ENCODE measurements at places on chromosomes 5 and 9. TPM values are rescaled to one million over a fixed set of nuclear protein-coding genes. Genes with fewer than 3 reads are reported as not detected.

Gene FCN2
- not detected for total RNA-seq

Gene PCDHA6
- 0.31 TPM for total RNA-seq

Gene OR13D1
- not detected for total RNA-seq

Gene ARL14EPL
- not detected for total RNA-seq

Gene ARHGEF28
- 28.2 TPM for total RNA-seq

Gene ACOT12
- not detected for total RNA-seq

Gene OR1J2
- total RNA-seq: not detected

Gene SPATA31C1
- not detected for total RNA-seq

Gene SLC23A1
- 1.6 TPM for total RNA-seq

Gene CTXN3
- not detected for total RNA-seq

Gene AGXT2
- not detected for total RNA-seq

Gene SLC35D2
- 25.7 TPM for total RNA-seq

Gene CD274
- 1.9 TPM for total RNA-seq

- no peaks in the 10 kb centered on the region for H3K36me3 ChIP-seq
- no peak for DNase-seq
- H3K4me3 ChIP-seq: no peak overlapping the region
- H3K27ac ChIP-seq: peak overlapping the region; percentile 27
- peaks cover 42% of the 10 kb centered on the region for H3K4me1 ChIP-seq
Observed at GRCh38 chr5:6731465-6732237, 18.4 kb downstream of the TENT4A start.

DNA sequence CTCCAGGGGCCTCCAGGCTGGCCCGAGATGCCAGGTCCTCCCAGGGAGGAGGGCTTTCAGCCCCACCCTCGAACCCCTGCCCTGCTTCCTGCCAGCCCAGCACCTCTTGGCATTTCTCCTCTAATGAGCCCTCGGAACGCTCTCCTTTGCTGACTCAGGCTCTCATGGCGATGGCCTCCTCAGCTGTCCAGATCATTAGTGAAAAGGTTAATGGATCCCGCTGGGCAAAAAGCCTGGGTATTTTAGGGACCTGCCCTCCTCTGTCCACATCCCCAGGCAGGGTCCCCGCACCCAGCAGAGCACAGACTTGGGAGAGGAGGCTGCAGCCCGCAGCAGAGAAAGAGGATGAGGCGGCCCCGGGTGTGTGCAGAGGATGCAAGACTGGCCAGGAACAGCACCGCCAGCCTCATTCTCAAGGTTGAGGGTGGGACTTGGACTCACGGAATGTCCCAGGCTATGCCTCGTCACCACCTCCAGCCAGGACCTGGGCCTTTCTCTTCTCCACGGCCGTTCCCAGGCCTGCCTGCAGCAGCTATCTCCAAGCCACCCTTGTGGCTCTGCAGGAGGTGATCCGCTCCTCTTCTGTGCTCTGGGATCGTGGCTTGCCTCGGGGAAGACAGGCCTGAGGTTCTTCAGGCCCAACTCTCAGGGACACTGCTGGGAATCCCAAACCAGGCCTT, 23.0 kb upstream of the ADAMTS2 start:
- H3K27me3 ChIP-seq: no peaks in the 10 kb centered on the region
- no peaks in the 10 kb centered on the region for H3K36me3 ChIP-seq
- H3K4me1 ChIP-seq: no peaks in the 10 kb centered on the region
- H3K4me3 ChIP-seq: no peak overlapping the region
- DNase-seq: no peak
- no peak overlapping the region for H3K27ac ChIP-seq

GRCh38 chr9:137048655-137049543, 2.9 kb upstream of the NPDC1 start:
- H3K36me3 ChIP-seq: no peaks in the 10 kb centered on the region
- H3K27me3 ChIP-seq: peaks cover 7% of the 10 kb centered on the region
- H3K4me3 ChIP-seq: no peak overlapping the region

DNA sequence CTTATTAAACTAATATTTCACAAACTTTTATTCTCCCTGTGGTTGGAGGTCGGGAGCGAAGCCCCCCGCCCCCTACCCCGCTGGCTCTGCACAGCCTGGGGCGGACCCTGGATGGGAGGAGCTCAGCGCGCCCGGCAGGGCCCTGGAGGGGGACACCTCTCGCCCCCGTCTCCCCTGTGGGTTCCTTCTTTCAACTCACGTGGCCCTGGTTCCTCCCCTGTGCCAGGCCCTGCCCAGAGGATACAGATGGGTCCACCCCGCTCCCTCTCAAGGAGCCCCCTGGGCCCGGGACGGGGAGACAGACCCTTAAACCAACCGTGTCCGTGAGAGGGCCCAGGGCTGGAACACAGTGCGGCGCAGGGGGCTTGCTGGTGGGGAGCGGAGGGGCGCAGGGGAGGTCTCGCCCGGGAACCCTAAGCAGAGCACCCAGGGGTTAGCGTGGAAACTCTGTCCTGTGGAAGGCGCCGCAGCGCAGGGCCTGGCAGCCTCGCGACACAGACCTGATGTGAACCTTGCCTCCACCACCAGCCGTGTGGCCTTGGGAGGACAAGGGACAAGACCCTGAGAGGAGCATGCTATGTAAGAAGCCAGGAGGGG, 103.7 kb upstream of the MVB12B start:
- H3K4me1 ChIP-seq: no peaks in the 10 kb centered on the region
- DNase-seq: no peak
- H3K27ac ChIP-seq: no peak overlapping the region
- H3K27me3 ChIP-seq: no peaks in the 10 kb centered on the region

- H3K27ac ChIP-seq: no peak overlapping the region
- DNase-seq: no peak
- H3K4me3 ChIP-seq: no peak overlapping the region
- no peaks in the 10 kb centered on the region for H3K4me1 ChIP-seq
- H3K27me3 ChIP-seq: no peaks in the 10 kb centered on the region
Observed at GRCh38 chr5:149628221-149628620, 46.9 kb downstream of the ARHGEF37 start.

GRCh38 chr5:36366883-36367282, 65.2 kb upstream of the RANBP3L start:
- H3K4me3 ChIP-seq: no peak overlapping the region
- H3K27me3 ChIP-seq: no peaks in the 10 kb centered on the region
- H3K36me3 ChIP-seq: no peaks in the 10 kb centered on the region

GRCh38 chr9:19113964-19114679, 11.4 kb upstream of the HAUS6 start:
- no peak overlapping the region for H3K4me3 ChIP-seq
- no peaks in the 10 kb centered on the region for H3K4me1 ChIP-seq
- no peak for DNase-seq
- H3K27me3 ChIP-seq: no peaks in the 10 kb centered on the region
- H3K36me3 ChIP-seq: no peaks in the 10 kb centered on the region

- peaks cover 15% of the 10 kb centered on the region for H3K4me1 ChIP-seq
- H3K36me3 ChIP-seq: no peaks in the 10 kb centered on the region
- DNase-seq: no peak
- no peaks in the 10 kb centered on the region for H3K27me3 ChIP-seq
- H3K27ac ChIP-seq: no peak overlapping the region
Observed at GRCh38 chr9:121732886-121733285, 81.5 kb downstream of the DAB2IP start.

DNA sequence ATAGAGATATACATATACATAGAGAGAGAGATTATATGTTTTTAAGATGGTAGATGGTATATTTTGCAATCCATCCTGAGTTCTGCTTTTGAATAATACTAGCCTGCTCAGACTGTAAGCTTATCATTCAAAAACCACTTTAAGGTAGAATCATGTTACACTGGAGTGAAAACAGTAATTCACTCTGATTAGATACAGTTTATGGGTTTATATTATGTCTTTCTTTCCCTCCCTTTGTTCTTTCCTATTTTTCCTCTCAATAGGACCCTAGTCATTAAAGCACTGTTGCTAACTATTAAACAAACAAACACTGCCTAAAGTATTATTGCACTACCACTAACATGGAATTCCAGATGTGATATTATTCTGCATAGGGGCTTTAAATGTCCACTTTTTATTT, 202.0 kb downstream of the ADAMTSL1 start:
- no peak for DNase-seq
- no peak overlapping the region for H3K27ac ChIP-seq
- no peak overlapping the region for H3K4me3 ChIP-seq
- H3K36me3 ChIP-seq: no peaks in the 10 kb centered on the region
- no peaks in the 10 kb centered on the region for H3K27me3 ChIP-seq

GRCh38 chr5:36304095-36304805, 2.5 kb upstream of the RANBP3L start:
- no peak overlapping the region for H3K4me3 ChIP-seq
- peaks cover 10% of the 10 kb centered on the region for H3K4me1 ChIP-seq

- no peaks in the 10 kb centered on the region for H3K27me3 ChIP-seq
- no peak overlapping the region for H3K27ac ChIP-seq
- no peak overlapping the region for H3K4me3 ChIP-seq
- H3K36me3 ChIP-seq: no peaks in the 10 kb centered on the region
Observed at GRCh38 chr9:123090956-123091355, 57.5 kb downstream of the GPR21 start.

GRCh38 chr5:115977096-115977495, 14.8 kb downstream of the LVRN start:
- DNase-seq: no peak
- H3K4me3 ChIP-seq: no peak overlapping the region
- no peaks in the 10 kb centered on the region for H3K4me1 ChIP-seq
- H3K36me3 ChIP-seq: no peaks in the 10 kb centered on the region

DNA sequence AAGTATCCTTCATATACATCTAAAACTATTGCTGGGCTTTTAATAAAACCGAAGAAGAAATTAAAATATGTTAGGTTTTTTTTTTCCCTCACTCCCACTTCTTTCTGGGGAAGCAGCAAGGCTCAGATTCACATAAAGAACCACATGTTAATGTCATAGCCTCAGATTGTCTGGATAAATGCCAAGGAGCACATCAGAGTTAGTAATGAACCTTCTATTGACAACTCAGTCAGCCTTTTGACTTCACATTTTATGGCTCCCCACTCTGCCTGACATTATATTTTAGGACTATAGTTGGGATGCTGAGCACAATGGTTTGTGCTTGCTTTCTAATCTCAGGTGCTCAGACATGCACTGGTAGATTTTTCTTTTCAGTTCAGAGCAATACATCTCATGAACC, 21.8 kb downstream of the DMAC1 start:
- H3K27ac ChIP-seq: no peak overlapping the region
- H3K4me1 ChIP-seq: no peaks in the 10 kb centered on the region
- no peaks in the 10 kb centered on the region for H3K27me3 ChIP-seq
- no peak for DNase-seq
- H3K36me3 ChIP-seq: no peaks in the 10 kb centered on the region

GRCh38 chr9:79583952-79584654, 12.3 kb downstream of the TLE4 start:
- H3K27ac ChIP-seq: no peak overlapping the region
- DNase-seq: no peak
- no peaks in the 10 kb centered on the region for H3K27me3 ChIP-seq
- no peak overlapping the region for H3K4me3 ChIP-seq

- DNase-seq: peak; percentile 72
- H3K4me3 ChIP-seq: no peak overlapping the region
- no peaks in the 10 kb centered on the region for H3K4me1 ChIP-seq
- no peaks in the 10 kb centered on the region for H3K36me3 ChIP-seq
- no peaks in the 10 kb centered on the region for H3K27me3 ChIP-seq
- H3K27ac ChIP-seq: no peak overlapping the region
Observed at GRCh38 chr5:179802950-179803562, 3.6 kb downstream of the MGAT4B start.

- DNase-seq: no peak
- peaks cover 9% of the 10 kb centered on the region for H3K36me3 ChIP-seq
- H3K27me3 ChIP-seq: no peaks in the 10 kb centered on the region
- H3K4me1 ChIP-seq: peaks cover 8% of the 10 kb centered on the region
- H3K4me3 ChIP-seq: no peak overlapping the region
Observed at GRCh38 chr9:105341434-105342146, 97.1 kb downstream of the SLC44A1 start.

GRCh38 chr5:32595118-32595517, 9.8 kb downstream of the SUB1 start:
- H3K27me3 ChIP-seq: no peaks in the 10 kb centered on the region
- DNase-seq: no peak
- H3K4me1 ChIP-seq: no peaks in the 10 kb centered on the region
- no peak overlapping the region for H3K4me3 ChIP-seq

DNA sequence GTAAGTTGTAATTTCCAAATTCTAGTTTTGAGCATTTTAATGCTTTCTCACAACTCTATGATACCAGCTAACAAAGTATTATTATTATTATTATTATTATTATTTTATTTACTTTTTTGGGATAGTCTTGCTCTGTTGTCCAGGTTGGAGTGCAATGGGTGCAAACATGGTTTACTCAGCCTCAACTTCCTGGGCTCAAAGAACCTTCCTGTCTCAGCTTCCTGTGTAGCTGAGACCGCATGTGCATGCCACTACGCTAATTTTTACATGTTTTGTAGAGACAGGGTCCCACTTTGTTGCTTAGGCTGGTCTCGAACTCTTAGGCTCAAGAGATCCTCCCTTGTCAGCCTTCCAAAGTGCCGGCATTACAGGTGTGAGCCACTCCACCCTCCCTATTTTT, 27.0 kb downstream of the LRRC70 start:
- no peak overlapping the region for H3K27ac ChIP-seq
- peaks cover 9% of the 10 kb centered on the region for H3K4me1 ChIP-seq
- no peak for DNase-seq
- H3K4me3 ChIP-seq: no peak overlapping the region
- peaks cover 4% of the 10 kb centered on the region for H3K36me3 ChIP-seq
- no peaks in the 10 kb centered on the region for H3K27me3 ChIP-seq

DNA sequence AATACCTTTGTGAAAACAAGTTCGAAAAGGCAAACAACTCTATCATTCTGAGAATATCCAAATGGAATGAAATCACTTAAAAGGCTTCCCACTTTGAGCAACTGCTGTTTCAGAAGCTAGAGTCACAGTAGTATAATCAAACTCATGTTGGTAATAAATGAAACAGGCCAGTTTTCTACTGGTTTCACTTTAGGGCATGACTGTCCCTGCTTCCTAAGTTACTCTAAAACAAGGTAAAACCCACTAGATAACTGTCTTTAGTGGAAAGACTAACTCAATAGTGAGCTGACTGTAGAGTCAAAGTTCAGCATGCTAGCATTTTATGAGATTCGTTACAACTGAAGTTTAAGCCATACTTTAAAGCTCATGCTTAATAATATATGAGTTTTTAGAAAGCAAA, 6.0 kb downstream of the CDC26 start:
- no peak overlapping the region for H3K4me3 ChIP-seq
- H3K4me1 ChIP-seq: peaks cover 5% of the 10 kb centered on the region
- DNase-seq: no peak
- H3K27me3 ChIP-seq: no peaks in the 10 kb centered on the region
- H3K36me3 ChIP-seq: no peaks in the 10 kb centered on the region

DNA sequence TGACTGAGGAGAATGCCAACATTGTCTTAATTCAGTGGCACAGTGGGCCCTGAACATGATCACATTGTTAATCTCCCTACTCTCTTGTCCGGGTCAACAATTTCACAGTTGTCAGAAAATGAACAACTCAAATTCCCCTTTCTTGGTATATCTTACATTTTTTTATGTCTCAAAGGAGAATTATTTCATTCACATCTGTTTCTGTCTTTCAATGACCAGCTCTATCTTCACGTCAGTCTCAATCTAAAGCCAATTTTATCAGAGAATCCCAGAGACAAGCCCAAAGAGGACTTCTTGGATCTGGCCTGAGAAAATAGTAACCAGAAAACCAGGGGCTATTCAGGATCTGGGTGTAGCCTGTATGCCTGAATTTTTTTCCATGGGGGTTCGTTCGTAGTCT, 477.5 kb downstream of the PDE4D start:
- H3K4me3 ChIP-seq: no peak overlapping the region
- H3K4me1 ChIP-seq: no peaks in the 10 kb centered on the region
- no peaks in the 10 kb centered on the region for H3K27me3 ChIP-seq
- H3K36me3 ChIP-seq: no peaks in the 10 kb centered on the region

- no peaks in the 10 kb centered on the region for H3K36me3 ChIP-seq
- H3K27me3 ChIP-seq: no peaks in the 10 kb centered on the region
- H3K4me3 ChIP-seq: peak within 1 kb of the TSS; percentile 60
Observed at GRCh38 chr9:133275105-133276000, at the start of gene ABO. Gene ABO, minus strand, starts transcription at chr9:133275201.

Measured in pancreas (tissue), 10 donors.